ENCODE measurements at places on chromosomes 1 and 21.

- no peak for DNase-seq
Observed at GRCh38 chr1:188188317-188188716, 1359.6 kb downstream of the PLA2G4A start.

GRCh38 chr1:113983391-113983790, 4.1 kb downstream of the OLFML3 start:
- peak; percentile 51 for DNase-seq

DNA sequence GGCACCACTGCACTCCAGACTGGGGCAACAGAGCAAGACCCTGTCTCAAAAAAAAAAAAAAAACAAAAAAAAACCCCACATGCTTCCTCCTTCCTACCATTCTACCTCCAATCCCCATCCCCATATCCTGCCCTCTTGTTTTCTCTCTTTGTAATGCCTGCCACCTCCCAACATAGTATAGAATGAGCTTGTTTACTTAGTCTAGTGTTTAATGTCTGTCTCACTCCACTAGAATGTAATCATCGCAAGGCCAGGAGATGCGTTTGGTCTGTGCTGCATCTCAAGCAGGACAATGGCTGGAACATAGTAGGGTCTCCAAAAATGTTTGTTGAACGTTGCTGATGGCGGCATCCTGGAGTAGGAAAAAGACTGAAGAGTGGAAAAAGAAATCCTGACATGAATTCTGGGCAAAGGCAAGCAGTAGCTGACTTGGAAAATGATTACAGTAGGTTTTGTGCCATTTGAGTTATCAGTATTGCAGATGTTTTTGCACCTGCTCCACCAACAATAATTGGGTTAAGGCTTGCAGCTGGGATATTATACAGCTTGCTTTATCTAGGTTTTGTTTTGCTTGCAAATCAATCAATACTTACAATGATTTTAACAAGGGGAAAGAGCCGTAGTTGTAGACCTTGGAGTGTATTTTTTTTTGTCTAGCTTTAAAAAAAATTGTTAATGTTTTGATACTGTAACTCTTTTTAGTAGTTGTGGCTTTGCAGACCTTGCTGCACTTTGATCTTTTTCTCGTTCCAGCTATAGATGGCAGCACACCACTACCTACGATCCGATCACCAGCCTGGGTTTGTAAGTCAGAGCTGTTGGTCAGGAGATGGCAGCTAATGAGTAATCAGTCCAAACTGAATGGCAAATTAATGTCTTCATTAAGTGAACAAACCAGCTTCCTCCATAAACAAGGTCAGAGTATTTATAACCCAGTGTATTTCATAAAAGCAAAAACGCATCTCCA, 62.4 kb downstream of the BACH1 start:
- DNase-seq = no peak

DNA sequence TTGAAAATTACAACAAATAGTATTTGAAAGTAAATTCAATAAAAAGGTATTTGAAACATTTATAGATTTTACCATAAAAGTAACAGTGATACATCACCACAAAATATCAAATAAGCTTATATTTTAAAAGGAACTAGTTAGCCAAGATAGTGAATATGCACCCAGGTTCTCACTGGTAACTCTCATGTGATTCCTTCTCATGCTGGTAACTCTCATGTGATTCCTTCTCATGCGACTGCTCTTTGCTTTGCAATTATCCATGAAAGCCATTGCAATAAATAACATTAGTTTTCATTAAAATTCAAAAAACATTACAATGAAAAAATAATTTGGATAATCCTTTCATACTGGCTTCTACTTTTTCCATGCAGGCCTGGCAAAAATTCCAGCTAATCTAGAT, 75.4 kb downstream of the AHCTF1 start:
- no peak for DNase-seq

DNA sequence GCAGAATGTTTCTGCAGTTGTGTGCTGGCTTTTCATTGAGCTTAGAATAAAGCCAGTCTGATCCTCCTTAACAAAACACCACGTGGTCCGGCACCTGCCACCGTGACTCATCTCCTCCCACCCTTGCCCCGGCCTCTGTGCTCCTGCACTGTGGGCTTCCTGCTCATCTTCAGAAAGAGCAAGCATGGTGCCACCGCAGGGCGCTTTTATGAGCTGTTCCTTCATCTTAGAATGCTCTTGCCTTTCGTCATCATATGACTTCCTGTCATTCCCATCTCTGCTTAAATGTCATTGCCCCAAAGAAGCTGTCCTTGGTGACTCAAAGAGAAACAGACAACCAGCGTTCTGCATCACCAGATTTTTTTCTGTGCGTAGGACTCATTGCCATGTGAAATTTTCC, 117.8 kb downstream of the HHAT start:
- no peak for DNase-seq

- DNase-seq = no peak
Observed at GRCh38 chr21:34548781-34549376, 36.9 kb upstream of the KCNE1 start.

GRCh38 chr1:222124602-222125001, 382.7 kb upstream of the DUSP10 start:
- DNase-seq = no peak

DNA sequence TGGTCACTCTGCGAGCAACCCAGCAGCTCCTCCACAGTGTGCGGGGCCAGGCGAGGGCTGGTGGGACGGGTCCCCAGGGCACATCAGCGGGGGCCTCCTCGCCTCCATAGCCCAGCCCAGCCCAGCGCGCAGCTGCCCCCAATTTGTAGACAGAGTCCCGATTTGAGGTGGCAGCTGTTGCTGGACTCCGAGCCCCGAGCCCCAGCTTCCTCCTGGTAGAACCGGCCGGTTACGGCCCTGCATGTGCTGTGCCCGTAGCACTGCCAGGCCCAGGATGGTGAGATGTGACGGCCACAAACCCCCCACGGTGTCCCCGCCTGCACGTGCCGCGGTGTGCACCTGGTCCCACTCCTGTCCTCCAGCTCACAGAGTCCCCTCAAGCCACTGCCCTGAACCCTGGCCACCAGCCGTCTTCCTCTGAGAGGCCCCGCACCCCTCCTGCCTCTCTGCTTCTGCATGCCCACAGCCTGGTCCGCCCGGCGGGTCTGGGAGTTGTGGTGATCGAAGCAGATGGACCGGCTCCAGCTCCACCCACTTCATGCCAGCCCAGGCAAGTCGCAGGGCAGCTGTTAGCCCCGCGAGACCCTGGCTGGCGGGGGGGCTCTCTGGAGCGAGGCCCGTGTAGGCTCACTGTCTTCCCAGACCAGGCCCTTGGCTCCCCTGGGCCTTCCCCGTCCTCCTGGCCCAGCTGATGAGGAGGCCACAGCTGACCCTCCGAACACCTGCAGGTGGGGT, 55.5 kb downstream of the MORN1 start:
- no peak for DNase-seq

DNA sequence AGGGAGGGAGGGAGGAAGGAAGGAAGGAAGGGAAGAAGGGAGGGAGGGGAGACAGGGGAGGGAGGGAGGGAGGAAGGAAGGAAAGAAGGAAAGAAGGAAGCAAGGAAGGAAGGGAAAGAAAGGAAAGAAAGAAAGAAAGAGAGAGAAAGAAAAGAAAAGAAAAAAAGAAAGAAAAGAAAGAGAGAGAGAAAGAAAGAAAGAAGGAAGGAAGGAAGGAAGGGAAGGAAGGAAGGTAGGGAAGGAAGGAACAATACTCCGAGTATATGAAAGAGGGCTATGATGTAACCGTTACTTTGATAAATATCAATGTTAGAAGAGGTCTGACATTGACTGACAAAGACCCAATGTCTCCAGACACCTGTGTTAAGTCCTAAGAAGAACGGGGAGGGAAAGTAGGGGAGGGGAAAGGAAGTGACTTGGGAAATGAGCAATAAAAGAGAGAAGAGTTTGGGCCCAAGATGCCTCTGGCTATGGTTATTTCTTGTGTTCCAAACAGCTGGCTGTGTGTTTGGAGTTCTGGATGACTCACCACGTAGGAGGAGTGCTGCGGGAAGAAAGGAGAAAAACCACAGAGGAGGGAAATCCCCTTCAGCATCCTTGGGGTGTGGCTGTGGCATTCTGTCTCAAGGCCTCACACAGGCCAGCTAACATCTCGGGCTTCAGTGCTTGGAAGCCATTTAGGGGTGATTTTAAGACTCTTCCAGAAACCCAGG, 37.0 kb upstream of the RXRG start:
- DNase-seq = peak; percentile 82

- DNase-seq = no peak
Observed at GRCh38 chr1:93904228-93904627, 5.0 kb downstream of the GCLM start.

GRCh38 chr1:9345922-9346321, 53.2 kb downstream of the SPSB1 start:
- no peak for DNase-seq

- DNase-seq = no peak
Observed at GRCh38 chr1:41672173-41672572, 187.7 kb upstream of the EDN2 start.

GRCh38 chr21:31493350-31493880, 149.4 kb upstream of the TIAM1 start:
- no peak for DNase-seq

GRCh38 chr1:33350611-33351280, 29.8 kb upstream of the A3GALT2 start:
- DNase-seq = no peak

DNA sequence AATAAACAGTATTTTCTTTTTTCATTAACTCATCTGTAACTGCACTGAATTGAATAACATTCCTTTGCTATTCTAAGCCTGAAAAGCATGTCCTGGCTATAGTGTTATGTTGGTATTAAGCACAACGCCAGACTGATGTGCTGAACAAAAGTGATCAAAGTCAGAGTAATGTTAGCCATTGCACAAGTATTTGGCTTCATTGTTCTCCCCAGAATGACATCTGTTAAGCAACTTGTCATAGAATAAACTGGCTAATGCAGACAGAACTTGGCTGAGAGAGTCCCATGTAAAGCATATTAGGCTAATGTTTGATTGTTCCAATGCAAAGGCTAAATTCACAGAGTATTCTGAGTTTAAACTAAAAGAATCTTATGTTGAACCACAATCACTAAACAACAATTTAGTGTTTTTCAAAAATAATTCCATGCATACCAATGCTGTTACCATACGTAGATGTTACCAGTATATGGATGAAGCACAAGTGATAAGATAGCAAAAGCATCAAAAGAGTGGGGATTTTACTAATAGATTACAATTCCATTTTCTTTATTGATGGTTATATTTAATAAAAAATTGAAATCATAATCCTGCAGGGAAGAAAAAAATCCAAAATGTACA, 235.3 kb upstream of the DMRTA2 start:
- no peak for DNase-seq

- DNase-seq = no peak
Observed at GRCh38 chr1:203553496-203553895, 59.5 kb downstream of the OPTC start.

GRCh38 chr1:235101558-235102258, 26.9 kb downstream of the TOMM20 start:
- DNase-seq = no peak

- no peak for DNase-seq
Observed at GRCh38 chr1:3070644-3071564, 1.9 kb downstream of the PRDM16 start.

DNA sequence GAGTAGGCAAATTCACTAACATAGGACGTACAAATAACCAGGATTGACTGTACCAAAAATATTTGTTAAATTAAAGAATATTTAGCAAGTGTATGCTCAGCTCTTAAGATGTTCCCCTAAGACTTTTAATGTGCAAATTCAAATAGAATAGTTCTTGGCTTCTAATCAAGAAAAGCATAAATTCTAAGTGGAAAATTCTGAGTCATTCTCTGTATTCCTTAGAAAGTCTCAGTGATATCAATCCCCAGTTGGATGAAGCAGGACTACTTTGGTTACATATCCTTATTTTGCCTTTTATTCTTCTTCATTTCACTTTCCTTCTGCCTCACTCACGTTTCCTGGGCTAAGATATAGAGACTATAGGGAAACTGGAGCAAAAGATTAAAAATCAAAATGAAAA, 130.2 kb downstream of the IFI44 start:
- no peak for DNase-seq

- DNase-seq = no peak
Observed at GRCh38 chr1:31576201-31576669, at the start of gene TINAGL1. TINAGL1 (plus strand) TSS chr1:31576515; CDS start chr1:31577149, 634 bp downstream.

- DNase-seq = no peak
Observed at GRCh38 chr1:167482184-167482583, 36.1 kb downstream of the CD247 start.

- no peak for DNase-seq
Observed at GRCh38 chr1:245860657-245861544, 646.2 kb downstream of the SMYD3 start.

- DNase-seq = no peak
Observed at GRCh38 chr1:234912548-234913277, 215.9 kb downstream of the TOMM20 start.

DNA sequence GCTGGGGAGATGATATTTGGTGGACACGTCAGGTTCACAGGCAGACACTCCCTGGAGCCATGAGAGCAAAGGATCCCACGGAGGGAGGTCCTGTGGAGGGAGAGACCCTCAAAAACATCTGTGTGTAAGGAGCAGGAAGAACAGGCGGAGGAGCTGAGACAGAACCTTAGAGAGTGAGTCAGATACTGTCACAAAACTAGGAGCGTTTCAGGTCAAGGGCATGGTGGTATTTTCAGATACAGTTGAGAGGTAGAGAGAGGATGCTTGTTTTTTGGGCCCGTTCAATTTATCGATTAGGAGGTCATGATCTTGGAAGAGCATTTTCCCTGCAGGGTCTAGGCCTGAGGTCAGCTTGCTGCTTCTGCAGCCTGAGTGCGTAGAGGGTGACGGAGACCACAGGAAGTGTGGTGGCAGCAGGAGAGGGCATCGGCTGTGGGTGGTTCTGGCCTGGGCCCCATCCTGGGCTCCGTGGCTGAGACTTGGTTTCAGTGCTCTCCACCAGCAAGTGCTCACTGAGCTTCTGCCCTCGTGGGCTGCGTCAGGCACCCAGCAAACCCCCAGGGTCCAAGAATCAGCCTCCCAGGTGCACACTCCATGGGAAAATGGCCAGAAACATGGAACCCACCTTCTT, 39.9 kb downstream of the SPSB1 start:
- DNase-seq = no peak

- DNase-seq = peak; percentile 62
Observed at GRCh38 chr1:41917835-41918449, 780 bp downstream of the HIVEP3 start.

- no peak for DNase-seq
Observed at GRCh38 chr1:84759756-84760155, 69.5 kb upstream of the SSX2IP start.

GRCh38 chr21:42153046-42153686, 65.8 kb upstream of the ABCG1 start:
- no peak for DNase-seq

GRCh38 chr1:244651956-244652622, 837 bp upstream of the DESI2 start:
- DNase-seq = no peak

DNA sequence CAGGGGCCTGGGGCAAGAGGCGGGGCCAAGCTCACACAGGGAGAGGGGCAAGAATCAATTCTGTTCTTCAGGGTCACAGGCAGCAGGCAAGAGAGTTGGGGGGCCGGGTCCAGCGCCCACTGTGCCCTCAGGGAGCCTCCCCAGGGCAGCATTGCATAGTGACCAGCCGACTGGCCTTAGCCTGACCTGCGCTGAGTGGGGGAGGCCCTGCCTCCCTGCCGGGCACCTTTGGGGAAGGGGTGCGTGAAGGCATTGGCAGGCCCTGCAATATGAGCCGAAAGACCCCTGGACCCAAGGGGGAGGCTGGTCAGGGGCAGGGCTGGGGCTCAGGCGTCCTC, 12.2 kb downstream of the SCNN1D start:
- DNase-seq = no peak

- no peak for DNase-seq
Observed at GRCh38 chr1:89657886-89658285, 25.0 kb downstream of the LRRC8C start.

All from muscle of back (tissue), 13 donors.